ENCODE measurements at places on chromosomes 3 and 15.
A peak's percentile ranks its signal among the peaks of the same experiment; 100 is the strongest.

DNA sequence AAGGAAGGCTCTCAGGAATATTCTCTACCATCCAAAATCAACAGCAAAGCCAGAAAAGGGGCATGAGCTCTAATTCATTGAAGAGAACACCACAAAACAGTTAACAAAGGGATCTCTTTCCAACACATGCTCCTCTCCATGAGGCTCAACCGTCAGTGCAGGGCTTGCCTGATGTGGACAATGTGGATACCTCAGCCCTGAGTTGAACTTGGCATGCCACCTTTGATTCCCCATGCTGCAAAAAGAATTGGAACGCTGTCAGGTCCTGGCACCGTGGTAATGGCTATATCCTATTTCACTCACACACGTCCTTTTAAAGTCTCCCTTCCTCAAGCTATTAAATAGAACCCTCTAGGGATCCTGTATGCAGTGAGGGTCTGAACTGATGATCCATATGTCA, 30.7 kb upstream of the IP6K2 start:
- DNase-seq = no peak

DNA sequence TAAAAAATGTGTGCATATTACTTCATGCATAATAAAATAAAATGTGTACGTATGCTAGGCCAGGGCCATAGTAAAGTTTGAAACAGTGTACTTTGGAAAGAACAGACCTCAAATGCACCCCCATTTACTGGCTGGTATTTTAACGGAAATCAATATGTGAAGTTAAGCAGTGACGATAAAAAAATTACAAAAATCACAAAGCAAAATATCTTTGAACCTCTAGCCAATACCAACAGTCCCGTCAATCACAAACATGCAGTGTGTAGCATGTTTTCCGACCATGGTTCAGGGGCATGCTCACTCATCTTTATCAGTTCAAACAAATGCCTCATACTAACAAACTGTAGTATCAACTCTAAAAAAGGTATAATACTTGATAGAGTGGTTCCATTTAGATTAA, 121.1 kb downstream of the TJP1 start:
- DNase-seq = no peak

DNA sequence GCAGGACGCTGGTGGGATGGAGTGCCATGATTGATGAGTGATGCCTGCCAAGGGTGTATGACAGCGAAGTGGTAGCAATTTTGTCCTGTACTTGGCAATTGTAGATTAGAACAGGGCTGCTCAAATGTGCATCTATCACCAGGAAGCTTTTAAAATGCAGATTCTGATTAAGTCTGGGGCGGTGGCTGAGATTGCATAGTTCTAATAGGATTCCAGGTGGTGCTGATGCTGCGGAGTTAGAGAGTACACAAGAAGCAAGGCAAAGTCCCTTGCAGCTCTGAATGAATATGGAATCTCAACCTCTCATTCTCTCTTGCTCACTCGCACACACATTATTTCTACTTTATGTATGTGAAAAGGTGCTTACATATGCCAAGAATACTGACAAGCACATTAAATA, 670.4 kb downstream of the FHIT start:
- no peak for DNase-seq

- DNase-seq = no peak
Observed at GRCh38 chr15:62940755-62941361, 101.7 kb upstream of the TPM1 start.

DNA sequence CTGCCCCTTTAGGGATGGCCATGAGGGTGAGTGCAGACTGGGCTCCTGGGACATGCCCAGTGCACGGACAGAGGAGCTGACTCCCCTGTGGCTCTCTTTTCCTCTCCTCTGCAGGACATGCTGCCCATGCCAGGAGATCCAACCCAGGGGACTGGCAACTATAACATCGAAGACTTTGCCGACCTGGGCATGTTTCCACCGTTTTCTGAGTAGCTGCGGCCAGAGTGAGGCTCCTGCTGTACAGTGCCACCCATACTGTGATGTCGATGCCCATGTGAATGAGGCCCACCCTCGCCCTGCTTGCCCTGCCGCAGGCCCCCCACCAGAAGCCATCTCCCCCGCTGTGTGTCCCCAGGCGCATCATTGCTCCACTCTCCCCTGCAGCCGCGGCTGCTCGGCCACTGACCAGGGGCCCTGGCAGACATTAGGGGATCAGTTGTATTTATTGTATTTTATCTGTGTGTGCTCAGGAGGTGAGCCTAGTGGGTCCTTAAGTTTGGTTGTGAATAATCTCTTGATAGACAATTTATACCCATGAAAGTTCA, 101.6 kb upstream of the ABHD17C start:
- no peak for DNase-seq

DNA sequence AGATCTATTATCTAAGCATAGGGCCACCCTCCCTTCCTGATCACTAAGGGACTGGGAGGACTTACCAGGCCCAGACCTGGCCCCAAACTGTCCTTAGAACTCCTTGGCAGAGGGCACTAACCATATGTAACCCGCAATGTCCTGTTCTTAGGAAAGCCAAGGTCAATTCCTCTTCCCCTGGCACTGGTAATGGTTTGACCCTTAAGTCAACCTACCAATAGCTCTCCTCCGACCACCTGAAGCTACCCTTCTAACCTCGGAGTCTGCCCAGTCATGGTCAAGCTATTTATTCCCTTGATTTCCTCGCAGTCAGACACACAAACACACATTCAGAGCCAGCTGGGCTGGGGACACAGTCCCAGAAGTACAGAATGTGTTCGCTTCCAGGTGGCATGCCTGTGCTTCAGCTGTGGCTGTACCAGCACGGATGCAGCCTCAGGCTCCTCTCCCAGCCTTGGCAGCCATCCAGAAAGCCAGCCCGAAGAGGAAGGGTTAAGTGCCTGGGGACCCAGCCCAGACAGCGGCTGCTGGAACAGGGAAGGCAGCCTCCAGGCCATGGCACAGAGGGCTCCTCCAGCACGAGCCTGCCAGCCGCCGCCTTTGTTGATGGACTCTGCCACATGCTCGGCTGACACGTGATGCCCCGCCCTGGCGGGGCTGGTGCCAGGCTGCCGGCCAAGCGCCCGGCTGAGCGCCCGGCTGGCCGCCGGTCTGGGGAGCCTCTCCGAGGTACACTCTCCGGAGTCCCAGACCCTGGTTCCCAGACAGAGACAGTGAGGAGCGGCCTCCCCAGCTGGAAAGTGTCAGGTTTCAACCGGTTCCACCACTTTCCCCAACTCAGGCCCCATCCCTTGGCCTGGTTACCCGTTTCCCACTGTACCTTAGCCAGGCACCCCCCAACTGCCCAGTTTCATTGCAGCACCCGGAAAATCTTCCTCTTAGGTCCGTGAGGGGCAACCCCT, 5.5 kb downstream of the BMF start:
- no peak for DNase-seq

GRCh38 chr3:62065985-62066693, 307.2 kb downstream of the FEZF2 start:
- DNase-seq = no peak

GRCh38 chr3:176663387-176663786, 533.9 kb downstream of the TBL1XR1 start:
- DNase-seq = no peak

DNA sequence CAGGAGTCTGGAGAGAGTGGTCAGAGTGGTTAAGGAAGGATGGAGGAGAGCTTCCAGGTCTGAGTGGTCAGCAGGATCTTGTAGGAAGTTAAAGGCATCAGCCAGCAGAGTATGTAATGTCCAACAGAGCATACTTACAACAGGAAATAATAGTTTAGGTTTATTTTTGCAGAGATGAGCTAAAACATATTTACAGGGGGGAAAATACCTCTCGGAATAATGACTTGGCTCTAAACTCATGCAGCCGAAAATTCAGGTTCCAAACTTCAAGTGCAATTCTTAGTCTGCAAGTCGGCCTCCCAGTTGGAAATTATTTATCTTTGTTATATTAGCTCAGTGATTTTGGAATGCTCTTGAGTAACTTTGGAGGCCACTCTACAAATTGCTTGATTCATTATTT, 385.0 kb upstream of the C2CD4B start:
- DNase-seq = no peak

GRCh38 chr3:133561679-133562078, 11.8 kb upstream of the CDV3 start:
- no peak for DNase-seq

DNA sequence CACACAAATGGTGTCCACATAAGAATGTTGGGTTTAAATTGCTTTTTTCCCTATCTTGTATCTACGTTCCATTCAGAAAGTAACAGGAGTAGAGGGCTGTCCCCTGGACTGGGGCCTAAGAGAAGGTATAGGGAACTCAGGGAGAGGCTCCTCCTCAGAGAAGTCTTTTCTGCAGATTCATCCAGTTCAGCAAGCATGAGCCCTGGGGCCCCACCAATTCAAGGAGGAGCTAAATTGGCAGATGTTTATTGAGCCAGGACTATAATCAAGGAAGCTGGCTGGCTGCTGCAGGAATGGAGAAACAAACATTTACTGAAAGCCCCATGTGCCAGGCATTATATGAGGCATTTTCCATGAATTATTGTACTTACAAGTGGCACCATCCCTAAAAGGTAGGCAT, 22.1 kb upstream of the LARS2 start:
- no peak for DNase-seq

- peak; percentile 22 for DNase-seq
Observed at GRCh38 chr15:88645171-88646087, 6.6 kb downstream of the ISG20 start.

DNA sequence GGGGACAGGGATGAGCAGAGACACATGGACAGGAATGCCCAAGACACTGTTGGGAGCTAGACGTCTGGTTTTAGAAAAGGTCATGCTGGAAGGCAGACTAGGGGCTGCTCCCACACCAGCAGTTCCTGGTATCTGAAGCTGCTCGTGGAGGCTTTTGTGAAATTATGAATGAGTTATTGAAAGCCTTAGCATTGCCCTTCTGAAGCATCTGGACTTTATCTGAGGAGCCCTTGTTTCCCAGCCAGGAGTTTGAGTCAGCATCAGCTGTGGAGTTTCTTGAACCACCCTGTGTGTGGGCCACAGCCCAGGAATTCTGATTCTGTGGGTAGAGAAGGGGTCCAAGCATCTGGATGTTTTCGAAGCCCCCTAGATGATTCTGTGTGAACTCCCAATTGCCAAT, 258.7 kb downstream of the SLCO3A1 start:
- DNase-seq = no peak

DNA sequence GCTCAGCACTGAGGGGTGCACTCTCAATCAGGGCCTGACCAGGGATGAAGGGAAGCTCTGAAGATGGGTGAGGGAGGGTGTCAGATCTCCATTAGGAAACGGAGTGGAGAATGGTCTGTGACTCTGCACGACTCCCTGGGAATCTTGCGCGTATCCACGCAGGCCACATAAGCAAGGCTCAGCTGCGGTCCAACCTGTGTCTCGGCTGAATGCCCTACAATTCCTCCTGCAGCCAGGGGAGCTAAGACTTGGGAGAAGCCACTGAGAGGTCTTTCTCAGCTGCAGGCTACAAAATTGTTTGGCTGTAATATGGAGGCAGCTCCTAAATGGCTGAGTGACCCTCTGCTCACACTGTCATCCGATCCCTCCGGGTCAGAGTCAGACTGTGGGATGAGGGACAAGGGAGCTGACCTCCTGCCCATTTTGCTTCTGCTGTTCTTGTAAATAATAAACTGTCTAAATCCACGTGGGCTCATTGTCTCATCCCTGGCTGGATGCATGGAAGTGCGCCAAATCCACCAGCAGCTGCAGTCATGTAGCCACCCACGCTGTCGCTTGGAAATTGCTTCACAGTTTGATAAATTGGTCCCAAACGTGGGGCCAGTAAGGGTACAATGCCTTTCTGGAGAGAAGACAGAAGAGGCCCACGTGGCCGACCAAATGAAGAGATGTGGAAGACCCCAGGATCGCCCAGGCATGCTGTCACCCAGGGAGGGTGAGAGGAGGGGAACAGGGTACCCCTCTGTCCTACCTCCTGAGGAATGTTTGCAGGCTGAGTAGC, 30.5 kb downstream of the ALS2CL start:
- DNase-seq = no peak

DNA sequence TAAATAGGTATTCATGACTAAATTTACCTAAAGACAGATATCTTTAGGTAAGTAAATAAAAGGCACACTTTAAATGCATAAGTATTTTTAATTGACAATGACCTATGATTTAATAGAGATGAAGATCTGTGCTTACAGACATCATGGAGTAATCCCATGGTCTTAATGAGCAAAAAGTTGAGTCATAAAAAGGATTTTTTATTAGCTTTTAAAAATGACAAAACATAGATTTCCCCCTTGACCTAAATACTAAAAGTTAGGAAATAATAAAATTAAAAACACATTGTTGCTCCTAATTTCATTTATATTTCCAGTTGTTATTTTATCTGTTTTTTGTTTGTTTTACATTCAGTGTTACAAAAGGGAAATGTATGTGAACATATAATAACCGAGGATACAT, 1005.7 kb downstream of the ROBO1 start:
- no peak for DNase-seq

DNA sequence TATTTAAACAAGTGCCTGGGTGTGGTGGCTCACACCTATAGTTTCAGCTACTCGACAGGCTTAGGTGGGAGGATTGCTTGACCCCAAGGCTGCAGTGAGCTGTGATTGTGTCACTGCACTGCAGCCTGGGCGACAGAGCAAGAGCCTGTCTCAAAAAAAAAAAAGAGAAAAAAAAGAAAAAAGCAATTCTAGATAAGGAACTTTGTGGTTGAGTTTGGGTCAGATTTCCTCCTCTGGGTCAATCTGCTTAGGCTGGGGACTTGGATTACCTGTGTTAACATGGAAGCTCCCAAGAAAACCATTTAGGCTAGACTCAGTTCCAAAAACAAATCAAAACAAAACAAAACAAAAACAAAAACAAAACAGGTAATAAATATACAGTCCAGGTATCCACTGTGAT, 50.0 kb downstream of the ITPR1 start:
- no peak for DNase-seq

DNA sequence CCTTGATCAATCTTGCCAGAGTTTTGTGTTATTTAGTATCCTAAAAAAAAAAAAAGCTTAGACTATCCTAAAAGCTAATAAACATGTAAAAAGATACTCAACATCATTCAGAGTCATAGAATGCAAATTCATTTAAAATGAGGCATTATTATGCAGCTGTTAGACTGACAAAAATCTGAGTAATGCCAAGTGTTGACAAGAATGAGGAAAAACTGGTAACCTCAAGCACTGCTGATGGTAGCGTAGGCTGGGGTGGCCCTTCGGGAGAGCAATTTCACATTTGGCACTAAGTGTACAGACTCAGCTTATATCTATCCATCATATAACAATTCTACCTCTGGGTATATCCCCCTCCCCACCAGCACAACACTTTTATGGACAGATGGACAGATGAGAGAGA, 280.4 kb downstream of the RAP2B start:
- DNase-seq = no peak

Measured in germinal center (tissue), 1 donor.